AG20443 (cell line): ENCODE measurements at places on chromosomes 7 and 10.

DNA sequence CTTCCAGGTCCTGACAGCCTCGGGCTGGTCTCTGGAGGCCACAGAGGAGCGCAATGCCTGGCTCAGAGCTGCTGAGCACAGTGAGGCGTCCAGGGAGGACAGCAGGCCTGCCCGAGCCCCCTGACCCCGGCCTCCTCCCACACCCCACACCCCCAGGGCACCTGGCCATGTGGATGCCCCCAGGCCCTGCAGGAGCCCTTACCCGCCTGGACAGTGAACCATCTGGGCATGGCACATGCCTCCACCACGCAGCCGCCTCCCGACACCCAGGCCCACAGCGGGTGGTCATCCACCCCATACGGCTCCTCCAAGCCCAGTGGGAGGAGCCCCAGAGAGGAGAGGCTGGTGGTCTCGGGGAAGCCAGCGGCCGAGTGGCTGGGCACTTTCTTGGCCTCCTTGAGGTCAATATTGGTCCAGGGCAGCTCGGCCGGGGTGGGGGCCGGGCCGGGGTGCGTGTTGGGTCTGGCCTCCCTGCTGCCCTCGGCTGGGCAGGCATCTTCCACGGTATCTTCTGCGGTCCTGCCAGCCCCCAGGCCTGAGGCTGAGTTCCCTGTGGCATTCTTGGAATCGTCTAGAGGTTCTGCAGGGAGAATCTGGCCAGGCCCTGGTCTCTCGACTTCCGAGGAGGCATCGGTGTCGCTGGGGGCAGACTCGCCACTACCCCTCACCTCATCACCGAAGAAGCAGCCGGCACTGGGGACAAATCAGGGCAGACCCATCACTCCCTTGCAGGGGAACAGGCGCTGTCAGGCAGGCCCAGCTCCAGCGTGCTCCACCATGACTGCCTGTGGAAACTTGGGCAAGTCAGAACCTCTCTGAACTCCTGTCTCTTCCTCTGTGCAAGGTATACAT lies 18.6 kb downstream of the TECPR1 start:
- no peak for DNase-seq

DNA sequence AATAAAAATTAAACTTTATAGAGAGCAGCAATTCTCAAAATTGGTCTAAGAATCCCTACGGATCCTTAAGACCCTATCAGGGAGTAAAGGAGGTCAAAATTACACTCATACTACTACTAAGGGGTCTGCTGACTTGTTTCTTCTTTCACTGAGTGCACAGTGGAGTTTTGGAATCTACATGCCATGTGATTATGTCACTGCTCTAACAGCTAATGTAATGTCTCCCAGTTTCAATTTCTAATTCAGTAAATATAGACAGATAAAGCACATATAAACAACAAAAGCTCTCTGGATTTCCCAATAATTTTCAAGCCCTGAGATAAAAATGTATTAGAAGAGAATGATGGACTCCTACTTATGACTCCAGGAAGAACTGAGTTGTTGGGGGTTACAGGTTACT lies 74.6 kb downstream of the WAPL start:
- no peak for DNase-seq

DNA sequence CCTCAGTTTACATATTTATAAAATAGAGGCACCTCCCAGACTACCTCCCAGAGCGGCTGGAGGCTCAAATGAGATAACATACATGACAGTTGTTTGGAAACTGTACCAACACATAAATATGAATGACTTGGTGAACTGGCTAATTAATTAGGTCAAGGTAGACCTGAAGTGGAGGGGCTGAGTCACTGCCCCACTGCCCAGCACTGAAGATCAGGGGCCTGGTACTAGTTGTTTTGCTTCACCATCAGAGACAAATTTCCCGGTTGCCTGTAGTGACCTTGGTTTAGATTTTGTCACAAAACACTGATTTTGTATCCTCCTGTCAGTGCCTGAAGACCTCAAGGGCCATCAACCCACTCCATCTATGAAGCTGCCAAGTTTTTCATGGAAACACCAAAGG lies 41.8 kb downstream of the JAZF1 start:
- DNase-seq = no peak

- no peak for DNase-seq
Observed at GRCh38 chr7:78535655-78536054, 737.1 kb downstream of the PHTF2 start.

- DNase-seq = no peak
Observed at GRCh38 chr10:75244487-75245353, 9.0 kb upstream of the COMTD1 start.
